ENCODE measurements at places on chromosomes 1 and 21.
A peak's percentile ranks its signal among the peaks of the same experiment; 100 is the strongest.

DNA sequence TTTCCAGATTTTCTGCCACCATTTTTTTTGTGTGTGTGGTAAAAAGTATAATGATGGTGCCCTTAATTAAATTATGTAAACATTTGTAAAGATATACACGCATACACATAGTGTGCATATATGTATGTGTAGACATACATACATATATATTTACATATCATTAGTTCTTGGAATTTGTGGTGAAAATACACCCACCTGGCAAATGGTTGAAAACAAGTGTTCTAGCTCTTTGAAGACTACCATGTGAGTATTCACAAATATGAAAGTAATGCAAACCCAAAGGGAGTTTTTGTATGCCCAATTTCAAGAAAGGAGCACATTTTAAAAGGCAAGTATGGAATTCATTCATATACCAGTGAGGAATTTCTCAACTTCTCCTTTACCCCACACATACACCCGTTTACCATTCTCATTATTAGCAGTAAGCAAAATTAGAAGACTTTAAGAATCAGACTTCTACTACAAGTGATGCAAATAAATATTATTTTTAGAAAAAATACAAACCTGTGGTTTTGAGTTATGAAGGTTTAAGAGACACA, 8.0 kb downstream of the RABGAP1L start:
- DNase-seq: no peak

GRCh38 chr1:196433000-196433399, 175.2 kb downstream of the KCNT2 start:
- no peak for DNase-seq

DNA sequence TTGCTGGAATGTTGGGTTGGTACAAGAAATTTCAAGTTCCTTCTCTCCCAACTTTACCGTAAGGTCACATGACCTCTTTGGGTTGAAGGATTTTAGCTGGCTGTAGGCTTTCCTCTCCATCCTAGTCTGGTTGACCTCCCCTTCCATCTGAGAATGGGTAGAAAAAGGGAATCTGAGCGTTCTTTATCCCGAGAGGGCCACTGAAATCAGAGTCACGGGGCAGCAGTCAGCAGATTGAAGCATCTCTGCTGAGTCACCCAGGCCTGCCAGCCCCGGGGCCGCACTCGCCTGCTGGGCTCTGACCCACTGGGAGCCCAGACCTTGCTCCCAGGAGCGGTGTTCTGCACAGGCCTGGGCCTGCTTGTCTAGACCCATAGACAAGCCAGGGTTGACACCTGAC, 31.0 kb downstream of the TMCC2 start:
- DNase-seq: no peak

- DNase-seq: no peak
Measured at GRCh38 chr1:82597649-82598048, 796.9 kb downstream of the ADGRL2 start.

- no peak for DNase-seq
Measured at GRCh38 chr21:45308194-45309068, 20.7 kb upstream of the POFUT2 start.

DNA sequence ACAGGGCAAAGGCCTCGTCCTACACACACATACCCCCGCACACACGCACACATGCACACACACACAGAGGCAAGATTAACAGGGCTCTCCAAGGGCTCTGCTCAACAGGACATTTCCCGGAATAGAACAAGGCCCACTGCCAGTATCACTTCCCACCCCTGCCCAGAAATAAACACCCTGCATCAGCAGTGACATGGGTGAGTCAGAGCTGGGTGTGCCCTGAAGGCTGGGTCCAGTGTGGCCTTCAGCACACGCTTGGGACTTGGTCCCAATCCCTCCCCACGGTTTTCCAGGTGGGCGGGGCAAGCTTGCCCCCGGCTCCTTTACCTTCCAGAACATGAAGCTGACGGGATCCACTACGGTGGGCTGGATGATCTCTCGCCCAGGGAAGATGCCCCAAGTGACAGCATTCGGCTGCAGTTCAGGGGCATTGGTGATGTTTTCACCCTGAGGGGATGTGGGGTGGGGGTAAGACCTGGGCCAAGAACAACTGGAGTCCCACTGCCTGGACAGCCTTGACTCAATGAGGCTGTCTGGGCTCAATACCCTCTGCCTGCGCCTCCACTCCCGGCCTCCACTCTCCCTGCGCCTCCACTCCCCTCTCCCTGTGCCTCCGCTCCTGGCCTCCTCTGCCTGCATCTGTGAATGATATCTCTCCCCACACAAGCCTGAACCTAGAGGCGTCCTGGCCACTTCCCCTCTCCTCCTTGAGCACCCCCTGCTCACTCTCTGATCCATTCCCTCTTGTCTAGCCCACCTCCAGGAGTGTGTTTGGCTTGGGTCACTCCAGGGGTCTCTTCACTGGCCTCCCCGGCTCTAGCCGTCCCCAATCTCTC, 14.7 kb downstream of the MTHFR start:
- peak; percentile 75 for DNase-seq

DNA sequence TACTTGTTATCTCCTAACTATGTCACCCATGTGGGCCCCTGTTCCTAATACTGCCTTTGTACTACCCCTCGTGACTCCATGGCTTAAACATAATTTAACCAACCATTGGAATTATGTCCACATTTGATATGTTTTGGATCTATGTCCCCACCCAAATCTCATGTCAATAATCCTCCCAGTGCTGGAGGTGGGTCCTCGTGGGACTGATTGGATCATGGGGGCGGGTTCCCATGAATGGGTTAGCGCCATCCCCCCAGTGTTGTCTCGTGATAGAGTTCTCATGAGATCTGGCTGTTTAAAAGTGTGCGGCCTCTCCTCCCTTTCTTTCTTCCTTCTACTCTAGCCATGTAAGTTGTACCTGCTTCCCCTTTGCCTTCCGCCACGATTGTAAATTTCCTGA, 9.8 kb downstream of the CBR1 start:
- DNase-seq: no peak

GRCh38 chr1:89547563-89548116, 23.0 kb downstream of the LRRC8B start:
- DNase-seq: no peak

- DNase-seq: no peak
Measured at GRCh38 chr21:44528634-44528995, 11.4 kb downstream of the KRTAP10-1 start.

DNA sequence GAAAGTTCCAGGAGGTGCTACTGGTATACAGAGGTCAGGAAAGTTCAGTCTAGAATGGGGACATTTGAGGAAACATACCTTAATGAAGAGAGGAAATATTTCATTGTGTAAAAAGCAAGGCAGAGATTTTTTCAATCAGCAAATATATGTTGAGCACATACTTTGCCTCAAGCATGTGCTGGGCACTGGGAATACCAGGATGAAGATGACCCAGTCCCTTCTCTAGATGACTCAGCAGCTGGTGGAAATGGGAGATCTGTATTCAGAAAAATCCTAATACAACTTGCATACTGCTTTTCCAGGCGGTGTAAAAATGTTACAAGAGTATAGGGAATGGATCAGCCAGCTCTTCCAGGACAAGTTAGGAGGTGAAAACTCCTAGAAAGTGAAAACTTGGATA, 229.3 kb downstream of the FGGY start:
- no peak for DNase-seq

GRCh38 chr1:3542676-3543075, 68.6 kb downstream of the MEGF6 start:
- DNase-seq: no peak

GRCh38 chr1:151759241-151759640, 4.1 kb downstream of the MRPL9 start:
- DNase-seq: no peak

- no peak for DNase-seq
Measured at GRCh38 chr1:82226186-82226505, 425.4 kb downstream of the ADGRL2 start.

DNA sequence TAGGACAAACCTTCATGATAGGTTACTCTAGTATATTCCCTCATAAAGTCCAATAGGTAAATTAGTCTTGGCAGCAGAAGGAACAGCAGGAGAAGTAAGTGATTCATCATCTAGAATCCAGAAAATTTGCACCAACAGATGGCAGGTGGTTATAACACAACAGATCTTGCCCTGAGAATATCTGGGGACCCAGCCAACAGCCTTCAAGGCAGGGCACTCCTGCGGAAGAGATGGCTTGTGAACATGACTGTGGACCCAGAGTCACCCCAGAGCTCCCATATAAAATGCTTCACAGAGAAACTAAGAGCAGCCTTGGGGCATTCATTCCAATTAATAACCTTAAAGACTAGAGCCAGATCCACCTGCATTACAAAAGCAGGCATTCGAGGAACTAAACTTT, 7.9 kb upstream of the PLA2G2C start:
- no peak for DNase-seq

- no peak for DNase-seq
Measured at GRCh38 chr1:104746994-104747393, 997.3 kb downstream of the AMY1C start.

- no peak for DNase-seq
Measured at GRCh38 chr21:23578027-23578426, 2029.3 kb downstream of the MRPL39 start.

- DNase-seq: no peak
Measured at GRCh38 chr1:79791488-79792218, 785.1 kb upstream of the ADGRL4 start.

- DNase-seq: no peak
Measured at GRCh38 chr1:245279346-245279745, 124.6 kb downstream of the KIF26B start.

GRCh38 chr1:110524311-110525248, 5.6 kb upstream of the KCNA10 start:
- DNase-seq: peak; percentile 41

DNA sequence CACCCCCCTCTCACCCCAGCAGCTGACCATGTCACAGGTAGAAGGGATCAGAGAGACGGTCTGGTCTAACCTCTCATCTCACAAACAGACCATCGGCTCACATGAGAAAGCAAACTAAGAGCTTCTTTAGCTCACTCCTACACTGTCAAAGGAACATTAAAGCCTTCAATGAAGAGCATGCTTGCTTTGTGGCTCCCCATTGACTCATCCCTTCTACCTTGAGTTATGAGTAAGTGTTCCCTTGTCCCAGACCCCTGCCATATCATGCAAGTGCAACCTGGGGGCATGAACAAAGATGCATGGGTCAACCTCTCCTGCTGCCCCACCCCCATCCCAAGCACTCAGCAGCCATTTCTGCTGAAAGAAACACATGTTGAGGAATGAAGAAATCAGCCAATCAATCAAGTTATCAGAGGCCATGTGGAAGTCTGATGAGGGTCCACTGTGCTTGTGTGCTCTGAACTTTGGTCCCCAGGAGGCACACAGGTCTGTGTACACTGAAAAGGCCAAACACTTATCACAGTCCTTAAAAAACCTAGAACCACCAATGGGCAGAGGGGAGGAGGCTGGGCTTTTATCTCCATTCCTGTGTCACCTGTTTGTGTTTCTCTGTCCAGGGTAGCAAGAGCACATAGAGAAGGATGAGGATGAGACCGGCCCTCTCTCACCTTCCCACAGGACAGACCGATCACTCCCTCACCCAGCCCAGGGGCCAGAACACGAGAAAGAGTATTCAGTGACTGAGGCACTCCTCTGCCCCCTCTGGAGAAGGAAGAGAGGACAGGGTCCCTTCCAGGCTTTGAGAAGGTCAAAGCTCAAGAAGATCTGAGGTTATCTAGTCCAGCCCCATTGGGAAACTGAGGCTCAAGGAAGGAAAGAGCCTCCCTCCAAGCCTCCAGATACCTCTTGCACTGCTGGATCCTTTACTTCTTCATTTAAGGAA, 9.5 kb downstream of the ETNK2 start:
- DNase-seq: no peak

- DNase-seq: no peak
Measured at GRCh38 chr1:4549930-4550329, 104.5 kb upstream of the AJAP1 start.

- no peak for DNase-seq
Measured at GRCh38 chr1:94351481-94351880, 66.7 kb upstream of the ABCD3 start.

DNA sequence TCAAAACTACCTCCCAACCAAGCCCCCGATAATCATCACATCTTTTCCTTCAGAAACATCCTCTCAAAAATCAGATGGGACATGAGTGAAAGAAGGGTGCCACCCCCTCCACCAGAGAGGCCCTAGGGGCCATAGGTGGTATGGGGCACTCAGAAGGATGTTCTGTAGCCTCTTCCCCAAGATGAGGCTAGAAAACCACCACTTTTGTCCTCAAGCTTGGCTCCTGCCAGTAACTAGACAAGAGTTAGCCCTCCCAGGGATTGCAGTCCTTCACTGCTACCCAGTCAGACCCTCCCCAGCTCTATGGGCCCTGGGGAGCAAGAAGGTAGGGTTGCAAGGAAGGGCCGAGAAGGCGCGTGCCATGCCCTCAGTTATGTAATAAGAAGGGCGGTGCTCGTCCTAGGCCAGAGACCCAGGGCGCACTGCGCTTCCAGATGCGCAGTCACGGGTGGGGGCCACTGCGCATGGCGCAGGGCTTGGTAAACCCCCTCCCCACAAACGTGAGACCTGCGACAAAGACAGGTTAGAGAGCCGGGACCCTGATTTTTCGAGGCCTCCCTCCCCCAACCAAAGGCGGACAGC, 69.7 kb downstream of the CD46 start:
- no peak for DNase-seq

GRCh38 chr1:186059752-186060151, 315.3 kb downstream of the TPR start:
- no peak for DNase-seq

GRCh38 chr1:234535763-234536515, 57.0 kb upstream of the TARBP1 start:
- no peak for DNase-seq

- DNase-seq: no peak
Measured at GRCh38 chr1:220698607-220699016, 8.4 kb downstream of the C1orf115 start.

GRCh38 chr1:178310685-178311105, 186.1 kb downstream of the CLEC20A start:
- DNase-seq: no peak

DNA sequence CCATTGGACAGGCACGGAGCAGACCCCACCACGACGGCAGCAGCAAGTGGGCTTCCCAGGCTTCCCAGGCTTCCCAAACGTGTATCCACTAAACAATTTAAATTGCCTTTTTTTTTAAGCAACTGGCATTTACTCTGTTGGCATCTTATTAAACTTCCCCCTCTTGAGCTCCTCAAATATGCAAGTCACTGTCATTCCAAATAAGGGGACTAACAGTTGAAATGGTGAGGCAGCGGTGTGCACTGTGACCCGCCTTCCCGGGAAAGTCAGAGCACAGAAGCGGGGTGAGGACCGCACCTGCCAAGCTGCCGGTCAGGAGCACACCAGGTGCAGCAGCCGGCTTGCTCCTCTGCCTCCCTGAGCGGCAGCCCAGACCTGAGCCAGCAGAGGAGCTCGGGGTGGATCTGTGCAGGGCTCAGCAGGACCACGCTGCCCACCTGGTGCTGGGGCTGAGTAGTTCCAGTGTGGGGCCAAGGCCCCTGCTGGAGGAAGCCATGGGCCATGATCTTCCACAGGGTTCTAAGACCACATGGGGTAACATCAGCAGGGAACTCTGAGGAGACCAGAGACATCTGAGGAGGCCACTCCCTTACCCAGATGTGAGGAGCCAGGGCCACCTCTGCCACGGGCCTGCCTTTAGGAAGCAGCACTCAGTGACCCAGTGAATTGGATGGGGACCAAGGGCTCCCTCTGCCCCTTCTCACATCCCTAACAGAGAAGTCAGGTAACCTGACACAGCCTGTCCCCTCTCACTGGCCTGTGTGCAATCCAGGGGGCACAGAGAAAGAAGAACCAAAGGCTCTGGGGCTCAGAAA, 245.4 kb downstream of the NPHP4 start:
- no peak for DNase-seq

Measured in CD4-positive, alpha-beta T cell treated with Interleukin-1 beta for 1 hour (primary cell).